Activated CD8-positive, alpha-beta memory T cell treated with anti-CD3 and anti-CD28 coated beads, Interleukin-2, amount 10 ng/mL, durations not matched to agents 7 days and 5 days (primary cell): ENCODE measurements at places on chromosomes 2 and 18. TPM values are rescaled to one million over a fixed set of nuclear protein-coding genes. Genes with fewer than 3 reads are reported as not detected.

Gene ARHGAP15
- total RNA-seq: 152 TPM

- peak; percentile 60 for DNase-seq
Measured at GRCh38 chr2:112916145-112916571, 5.2 kb downstream of the IL37 start.

DNA sequence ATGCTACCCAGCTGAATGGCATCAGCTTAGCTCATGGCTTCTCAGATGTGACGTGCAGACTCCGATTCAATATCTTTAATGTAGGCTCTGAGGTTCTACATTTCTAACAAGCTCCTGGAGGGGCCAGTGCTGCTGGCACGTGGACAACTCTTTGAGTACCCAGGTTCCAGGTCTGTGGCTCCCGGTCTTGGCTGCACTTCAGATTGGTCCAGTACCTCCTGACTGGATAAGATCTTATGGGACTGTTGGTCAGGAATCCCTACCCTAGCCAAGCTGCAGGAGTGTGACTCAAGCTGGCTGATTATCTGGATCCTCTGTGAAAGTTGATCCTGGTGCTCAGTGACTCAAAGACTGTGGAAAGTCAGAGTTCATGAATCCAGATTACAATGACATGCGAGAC lies 222.1 kb downstream of the ANKRD30B start:
- DNase-seq: no peak

DNA sequence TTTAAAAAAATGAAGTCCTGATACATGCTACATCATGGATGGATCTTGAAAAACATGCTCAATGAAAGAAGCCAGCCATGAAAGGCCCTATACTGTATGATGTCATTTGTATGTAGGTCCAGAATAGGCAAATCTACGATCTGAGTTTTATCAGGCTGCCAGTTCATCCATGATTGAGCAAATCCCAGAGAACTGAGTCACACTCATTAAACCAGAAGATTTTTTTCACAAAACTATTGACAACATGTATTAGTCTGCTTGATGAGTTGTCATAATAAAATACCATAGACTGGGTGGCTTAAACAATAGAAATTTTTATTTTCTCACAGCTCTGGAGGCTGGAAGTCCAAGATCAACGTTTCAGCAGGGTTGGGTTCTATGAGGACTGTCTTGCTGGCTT lies 130.7 kb downstream of the MREG start:
- DNase-seq: no peak

- no peak for DNase-seq
Measured at GRCh38 chr2:176534798-176535466, 265.7 kb downstream of the MTX2 start.

GRCh38 chr2:188916736-188917135 lies 57.4 kb upstream of the COL3A1 start:
- no peak for DNase-seq

DNA sequence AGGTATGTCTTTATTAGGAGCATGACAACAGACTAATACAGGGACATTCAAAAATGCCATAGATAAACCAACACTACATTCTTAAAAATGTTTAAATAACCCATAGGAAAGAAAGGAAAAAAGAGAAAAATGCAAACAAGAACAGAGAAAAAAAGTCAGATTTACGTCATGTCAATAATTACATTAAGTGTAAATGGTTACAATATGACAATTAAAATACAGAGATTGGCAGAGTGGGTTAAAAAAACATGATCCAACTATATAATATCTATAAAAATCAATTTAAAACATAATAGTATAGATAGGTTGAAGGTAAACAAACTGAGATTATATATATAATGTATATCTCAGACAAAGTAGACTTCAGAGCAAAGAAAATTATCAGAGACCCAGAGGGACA lies 255.8 kb downstream of the ANAPC1 start:
- no peak for DNase-seq

GRCh38 chr18:80042785-80043184 lies 8.6 kb downstream of the RBFA start:
- no peak for DNase-seq

GRCh38 chr2:68710336-68710735 lies 24.3 kb upstream of the ARHGAP25 start:
- DNase-seq: no peak

DNA sequence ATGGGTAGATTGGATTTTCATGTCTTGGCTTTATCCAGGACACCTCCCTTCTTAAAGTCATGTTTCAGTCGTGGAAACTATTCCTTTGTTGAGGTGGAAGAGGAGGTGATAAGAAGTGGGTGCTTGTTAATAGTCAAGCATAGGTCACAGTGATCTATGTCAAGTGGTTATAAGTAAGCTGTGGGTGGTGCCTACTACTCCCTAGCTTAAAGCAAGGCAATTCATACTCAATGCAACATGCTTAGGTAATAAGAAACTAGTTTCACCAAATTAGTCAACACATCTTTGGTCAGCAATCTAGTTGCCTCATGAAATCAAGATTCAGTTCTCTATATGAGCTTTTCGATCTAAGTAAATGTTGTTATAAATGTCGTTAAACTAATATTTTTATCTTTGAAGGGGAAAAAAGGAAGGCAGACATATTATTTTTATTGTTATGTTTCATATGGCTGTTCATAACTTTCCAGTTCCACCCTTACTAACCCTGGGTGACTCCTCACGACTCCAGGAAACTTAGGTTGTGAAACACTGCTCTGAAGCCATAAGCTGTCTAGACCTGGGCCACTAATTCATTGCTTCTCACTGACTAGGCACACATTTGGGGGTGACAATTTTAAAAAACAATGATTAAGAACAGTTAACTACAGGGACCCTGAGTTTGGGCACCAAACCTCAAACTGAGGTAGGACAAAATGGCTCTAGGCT lies 5.8 kb upstream of the ABCB11 start:
- no peak for DNase-seq

GRCh38 chr2:165567273-165567672 lies 97.8 kb downstream of the CSRNP3 start:
- no peak for DNase-seq
